ENCODE measurements at places on chromosomes 2 and 18.

DNA sequence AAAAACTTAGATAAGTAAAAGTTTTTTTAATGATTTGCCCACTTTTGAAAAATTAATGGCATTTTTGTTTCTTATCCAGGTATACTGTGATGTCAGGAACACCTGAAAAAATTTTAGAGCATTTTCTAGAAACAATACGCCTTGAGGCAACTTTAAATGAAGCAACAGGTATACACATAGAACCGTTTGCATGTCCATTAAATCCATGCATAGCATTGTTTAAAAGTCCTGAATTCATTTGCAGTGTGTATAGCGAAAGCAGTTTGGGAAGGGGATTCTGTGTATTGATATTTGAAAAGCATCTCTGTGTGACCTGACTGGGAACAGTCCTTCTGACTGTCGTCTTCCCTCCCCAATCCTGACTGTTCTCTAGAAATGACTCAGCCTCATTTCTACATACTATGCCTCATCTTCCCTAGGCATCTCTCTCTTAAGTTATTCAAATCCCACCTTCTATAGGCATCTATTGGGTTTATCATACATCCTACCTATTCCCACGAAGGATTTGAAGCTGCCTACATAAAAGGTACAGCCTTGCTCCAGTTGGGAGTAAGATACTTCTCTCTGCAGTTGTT lies 79.2 kb upstream of the MAP3K20 start:
- DNase-seq, result no peak

DNA sequence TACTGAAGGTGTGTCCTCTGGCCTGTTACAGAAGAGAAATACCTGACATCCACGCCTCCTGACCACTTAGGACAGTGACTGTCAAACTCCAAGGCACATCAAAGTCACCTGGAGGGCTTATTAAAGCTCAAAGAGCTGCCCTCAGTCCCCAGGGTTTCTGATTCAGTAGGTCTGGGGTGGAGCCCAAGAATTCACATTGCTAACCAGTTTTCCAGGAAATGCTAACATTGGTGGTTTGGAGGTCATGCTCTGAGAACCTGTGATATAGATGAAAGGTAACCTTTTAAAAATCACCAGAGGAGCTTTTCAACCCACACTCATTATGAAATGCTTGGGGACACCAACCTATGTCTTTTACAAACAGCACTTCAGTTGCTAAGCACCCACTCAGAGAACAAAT lies 172.3 kb downstream of the ALK start:
- DNase-seq, result no peak

DNA sequence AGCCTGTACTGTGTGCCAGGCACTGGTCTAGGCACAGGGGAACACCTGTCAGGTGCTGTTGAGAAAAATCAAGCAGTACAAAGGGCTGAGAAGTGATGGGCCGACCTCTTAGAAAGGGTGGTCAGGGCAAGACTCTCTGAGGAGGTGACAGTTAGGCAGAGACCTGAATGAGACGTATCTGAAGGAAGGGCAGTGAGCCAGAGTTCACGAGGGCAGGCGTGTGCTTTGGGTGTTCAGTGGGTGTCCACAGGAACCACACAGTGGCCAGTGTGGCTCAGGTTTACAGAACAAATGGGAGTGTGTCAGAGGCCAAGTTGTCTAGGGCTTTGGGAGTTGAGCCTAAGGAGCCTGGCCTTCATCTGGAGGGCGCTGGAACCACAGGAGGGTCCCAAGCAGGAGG lies 6.2 kb downstream of the ARMC9 start:
- DNase-seq, result no peak

DNA sequence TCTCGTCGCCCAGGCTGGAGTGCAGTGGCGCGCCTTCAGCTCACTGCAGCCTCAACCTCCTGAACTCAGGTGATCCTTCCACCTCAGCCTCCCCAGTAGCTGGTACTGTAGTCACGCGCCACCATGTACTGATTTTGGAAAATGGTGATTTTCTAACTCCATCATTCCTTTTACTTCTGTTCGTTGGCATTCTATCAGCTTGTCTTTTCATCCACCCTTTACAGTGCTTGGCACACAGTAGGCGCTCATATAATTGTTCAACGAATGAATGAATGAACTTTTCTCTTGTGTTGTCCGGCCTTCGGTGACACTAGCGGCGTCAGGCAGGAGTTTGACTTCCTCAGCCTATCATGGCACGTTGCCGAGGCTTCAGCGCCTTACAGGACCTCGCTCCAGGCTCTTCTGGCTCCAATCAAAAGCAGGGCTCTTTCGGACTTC lies 373 bp upstream of the MTHFD2 start:
- DNase-seq, result no peak

DNA sequence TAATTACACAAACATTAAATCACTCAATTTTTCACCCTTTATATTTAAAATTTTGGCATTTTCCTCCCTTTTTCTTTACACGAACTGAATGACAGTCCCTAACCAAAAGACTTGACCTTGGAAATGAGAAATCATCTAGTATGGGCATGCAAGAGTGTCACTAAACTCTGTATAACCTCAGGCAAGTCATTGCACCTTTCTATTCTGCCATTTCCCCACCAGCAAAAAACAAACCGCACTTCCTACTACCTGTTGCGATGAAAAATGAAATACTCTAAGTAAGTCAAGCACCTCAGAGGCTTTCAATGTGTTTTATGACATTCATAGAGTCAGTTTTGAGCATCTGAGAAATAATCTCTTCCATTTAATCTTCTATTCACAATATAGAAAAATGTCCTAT lies 44.1 kb downstream of the ANKRD44 start:
- no peak for DNase-seq
